Common myeloid progenitor, CD34-positive (primary cell): ENCODE measurements at places on chromosomes 7 and 10.

DNA sequence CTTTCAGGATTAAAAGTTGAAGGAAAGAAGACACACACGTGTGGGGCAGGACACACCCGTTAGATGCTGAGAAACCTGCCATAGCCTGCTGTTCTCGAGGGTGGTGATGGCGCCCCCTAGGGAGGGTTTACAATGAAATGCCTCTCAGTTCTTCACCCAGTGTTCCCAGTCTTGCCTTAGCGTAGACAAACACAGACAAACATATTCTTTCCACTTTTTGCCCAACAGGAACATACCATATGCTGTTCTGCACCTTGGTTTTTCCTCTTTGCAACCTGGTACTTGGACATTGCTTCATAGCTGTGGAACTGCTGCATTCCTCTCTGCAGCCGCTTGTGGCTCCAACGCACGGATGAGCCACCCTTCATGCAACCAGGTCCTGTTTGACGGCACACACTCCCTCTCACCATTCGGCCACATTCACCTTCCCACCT lies 23.3 kb upstream of the HSPA12A start:
- no peak for DNase-seq
- H3K4me1 ChIP-seq: no peaks in the 10 kb centered on the region
- no peak overlapping the region for H3K27ac ChIP-seq
- H3K36me3 ChIP-seq: no peaks in the 10 kb centered on the region
- H3K27me3 ChIP-seq: peaks cover 7% of the 10 kb centered on the region

- no peaks in the 10 kb centered on the region for H3K36me3 ChIP-seq
- DNase-seq: no peak
- no peaks in the 10 kb centered on the region for H3K4me1 ChIP-seq
- H3K4me3 ChIP-seq: no peak overlapping the region
- H3K27ac ChIP-seq: no peak overlapping the region
- no peaks in the 10 kb centered on the region for H3K27me3 ChIP-seq
Measured at GRCh38 chr10:5064656-5065055, 29.6 kb upstream of the AKR1C3 start.

- H3K27ac ChIP-seq: no peak overlapping the region
- H3K36me3 ChIP-seq: peaks cover 4% of the 10 kb centered on the region
- no peaks in the 10 kb centered on the region for H3K27me3 ChIP-seq
- H3K4me1 ChIP-seq: no peaks in the 10 kb centered on the region
- H3K4me3 ChIP-seq: no peak overlapping the region
Measured at GRCh38 chr7:98168181-98168903, 42.9 kb upstream of the BHLHA15 start.

GRCh38 chr7:108008240-108008639 lies 5.3 kb upstream of the LAMB1 start:
- no peaks in the 10 kb centered on the region for H3K4me1 ChIP-seq
- no peak for DNase-seq
- H3K27me3 ChIP-seq: peaks cover 52% of the 10 kb centered on the region
- no peak overlapping the region for H3K27ac ChIP-seq
- no peaks in the 10 kb centered on the region for H3K36me3 ChIP-seq

DNA sequence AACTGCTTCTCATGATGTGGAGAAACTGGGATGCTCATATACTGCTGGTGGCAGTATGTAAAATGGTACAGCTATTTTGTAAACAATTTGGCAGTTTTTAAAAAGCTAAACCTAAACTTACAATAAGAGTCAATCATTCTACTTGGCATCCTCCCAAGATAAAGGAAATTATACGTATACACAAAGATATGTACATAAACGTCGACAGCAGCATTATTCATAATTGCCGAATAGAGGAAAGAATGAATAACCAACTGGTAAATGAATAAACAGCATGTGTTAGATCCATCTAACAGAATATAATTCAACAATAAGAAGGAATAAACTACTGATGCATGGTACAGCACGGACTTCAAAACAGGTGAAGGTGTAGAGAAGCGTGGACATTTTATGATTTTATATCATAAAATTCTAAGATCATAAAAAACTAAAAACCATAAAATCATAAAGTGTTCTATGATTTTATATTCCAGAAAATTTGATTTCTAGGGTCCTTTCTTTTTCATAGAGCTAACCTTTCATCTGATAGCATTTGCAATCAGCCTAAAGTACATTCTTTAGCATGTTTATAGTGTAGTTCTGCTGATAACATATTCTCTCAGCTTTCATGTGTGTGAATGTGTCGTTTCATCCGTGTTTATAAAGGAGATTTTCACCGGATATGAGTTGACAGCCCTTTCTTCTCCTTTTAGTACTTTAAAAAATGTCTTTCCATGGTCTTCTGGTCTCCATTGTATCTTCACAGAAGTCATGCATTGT lies 261.5 kb downstream of the DIP2C start:
- peaks cover 4% of the 10 kb centered on the region for H3K27me3 ChIP-seq
- no peak overlapping the region for H3K4me3 ChIP-seq
- H3K27ac ChIP-seq: no peak overlapping the region
- no peaks in the 10 kb centered on the region for H3K36me3 ChIP-seq
- DNase-seq: no peak
- H3K4me1 ChIP-seq: no peaks in the 10 kb centered on the region

- peaks cover 30% of the 10 kb centered on the region for H3K36me3 ChIP-seq
- no peak overlapping the region for H3K4me3 ChIP-seq
- peaks cover 3% of the 10 kb centered on the region for H3K4me1 ChIP-seq
- H3K27me3 ChIP-seq: no peaks in the 10 kb centered on the region
- DNase-seq: no peak
Measured at GRCh38 chr10:100223879-100224278, 5.5 kb downstream of the CHUK start.

DNA sequence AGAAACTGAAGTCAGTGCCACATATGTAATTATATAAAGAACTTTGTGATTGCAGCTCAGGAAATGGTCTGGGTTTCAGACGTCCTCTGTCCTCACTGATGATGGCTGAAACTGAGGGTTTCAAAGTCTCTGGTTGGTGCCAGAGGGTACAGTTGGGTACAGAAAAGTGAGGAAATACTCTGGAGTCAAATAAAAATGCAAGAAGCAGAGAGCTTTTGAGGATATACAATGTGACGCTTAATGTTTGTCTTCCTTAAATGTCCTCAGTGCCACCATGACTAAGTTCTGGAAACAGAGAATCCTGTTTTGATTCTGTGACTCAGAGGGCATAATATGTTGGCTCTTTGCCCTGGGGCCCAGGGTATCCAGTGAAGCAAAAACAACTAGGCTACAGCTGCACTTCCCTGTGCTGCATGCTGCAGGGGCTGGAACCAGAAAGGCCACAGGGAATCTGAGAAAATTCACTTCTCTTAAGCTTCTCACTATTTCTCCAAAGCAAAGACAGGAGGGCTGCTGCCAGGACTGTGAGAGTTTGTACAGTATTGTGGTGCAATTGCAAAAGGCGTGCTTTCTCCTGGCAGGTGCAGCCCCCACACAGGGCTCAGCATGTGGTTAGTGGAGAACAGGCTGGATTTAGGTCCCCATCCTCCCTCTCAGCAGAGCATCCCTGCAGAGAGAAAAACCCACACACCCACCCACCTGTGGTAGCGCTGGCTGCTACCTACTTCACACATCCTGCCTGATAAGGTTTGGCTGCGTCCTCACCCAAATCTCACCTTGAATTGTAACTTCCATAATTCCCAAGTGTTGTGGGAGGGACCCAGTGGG lies 169.5 kb upstream of the SVIL start:
- no peaks in the 10 kb centered on the region for H3K36me3 ChIP-seq
- peak overlapping the region; percentile 26 for H3K27ac ChIP-seq
- no peaks in the 10 kb centered on the region for H3K27me3 ChIP-seq
- H3K4me1 ChIP-seq: peaks cover 6% of the 10 kb centered on the region
- peak; percentile 89 for DNase-seq

GRCh38 chr10:34131152-34131551 lies 683.9 kb downstream of the PARD3 start:
- no peaks in the 10 kb centered on the region for H3K4me1 ChIP-seq
- H3K27ac ChIP-seq: no peak overlapping the region
- DNase-seq: no peak
- H3K27me3 ChIP-seq: no peaks in the 10 kb centered on the region

GRCh38 chr10:44628921-44629320 lies 244.0 kb upstream of the CXCL12 start:
- H3K4me1 ChIP-seq: no peaks in the 10 kb centered on the region
- no peak for DNase-seq

DNA sequence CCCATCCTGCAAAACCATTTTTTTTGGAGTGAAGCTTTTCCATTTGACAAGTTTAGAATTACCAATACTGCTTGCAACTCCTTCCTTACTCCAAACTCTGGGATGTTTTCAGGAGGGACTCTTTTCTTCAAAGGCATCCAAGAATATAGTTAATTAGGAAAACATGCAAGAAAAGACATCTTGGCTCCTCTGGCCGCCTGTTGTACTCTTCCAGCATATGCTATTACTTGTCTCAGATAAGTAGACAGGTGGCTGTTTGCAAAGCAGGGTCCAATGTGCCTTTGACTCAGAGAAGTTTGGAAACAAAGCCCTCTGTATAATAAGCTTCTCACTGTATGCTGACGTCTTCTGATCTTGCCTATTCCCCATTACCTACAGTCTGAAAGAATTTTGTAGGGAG lies 746.5 kb downstream of the AUTS2 start:
- H3K4me3 ChIP-seq: no peak overlapping the region
- no peak for DNase-seq
- H3K36me3 ChIP-seq: no peaks in the 10 kb centered on the region
- H3K4me1 ChIP-seq: no peaks in the 10 kb centered on the region
- no peak overlapping the region for H3K27ac ChIP-seq
- no peaks in the 10 kb centered on the region for H3K27me3 ChIP-seq

- H3K4me3 ChIP-seq: no peak overlapping the region
- no peak overlapping the region for H3K27ac ChIP-seq
- H3K4me1 ChIP-seq: peaks cover 25% of the 10 kb centered on the region
- peak; percentile 57 for DNase-seq
- no peaks in the 10 kb centered on the region for H3K36me3 ChIP-seq
Measured at GRCh38 chr7:22443370-22444180, 56.4 kb downstream of the STEAP1B start.

DNA sequence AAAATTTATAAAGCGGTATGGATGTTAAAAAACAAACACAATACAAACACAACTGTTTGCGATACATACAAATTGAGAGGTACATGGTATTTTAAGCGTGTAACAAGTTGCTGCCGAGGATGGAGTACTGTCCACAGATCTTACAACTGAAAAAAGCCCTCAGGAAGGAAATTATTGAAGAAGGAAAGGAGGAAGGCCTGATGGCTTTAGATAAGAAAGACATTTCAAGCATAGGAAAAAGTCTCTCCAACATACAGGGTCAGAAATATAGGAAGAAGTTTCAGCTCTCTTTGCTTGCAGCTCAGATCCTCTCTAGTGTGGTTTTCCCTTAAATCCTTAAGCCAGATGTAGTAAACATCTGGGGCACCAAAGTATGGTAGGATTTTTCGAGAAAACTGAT lies 25.0 kb downstream of the RBM28 start:
- peaks cover 39% of the 10 kb centered on the region for H3K36me3 ChIP-seq
- peak overlapping the region; percentile 5 for H3K4me3 ChIP-seq
- peak overlapping the region; percentile 33 for H3K27ac ChIP-seq
- peaks cover 27% of the 10 kb centered on the region for H3K4me1 ChIP-seq

GRCh38 chr10:13634207-13634606 lies 47.4 kb downstream of the PRPF18 start:
- H3K36me3 ChIP-seq: peaks cover 14% of the 10 kb centered on the region
- H3K27ac ChIP-seq: no peak overlapping the region
- H3K4me3 ChIP-seq: no peak overlapping the region
- no peaks in the 10 kb centered on the region for H3K27me3 ChIP-seq
- DNase-seq: no peak

- no peak overlapping the region for H3K4me3 ChIP-seq
- no peaks in the 10 kb centered on the region for H3K27me3 ChIP-seq
- H3K36me3 ChIP-seq: no peaks in the 10 kb centered on the region
- DNase-seq: no peak
- H3K27ac ChIP-seq: no peak overlapping the region
- no peaks in the 10 kb centered on the region for H3K4me1 ChIP-seq
Measured at GRCh38 chr7:159078193-159078910, 66.3 kb downstream of the VIPR2 start.

DNA sequence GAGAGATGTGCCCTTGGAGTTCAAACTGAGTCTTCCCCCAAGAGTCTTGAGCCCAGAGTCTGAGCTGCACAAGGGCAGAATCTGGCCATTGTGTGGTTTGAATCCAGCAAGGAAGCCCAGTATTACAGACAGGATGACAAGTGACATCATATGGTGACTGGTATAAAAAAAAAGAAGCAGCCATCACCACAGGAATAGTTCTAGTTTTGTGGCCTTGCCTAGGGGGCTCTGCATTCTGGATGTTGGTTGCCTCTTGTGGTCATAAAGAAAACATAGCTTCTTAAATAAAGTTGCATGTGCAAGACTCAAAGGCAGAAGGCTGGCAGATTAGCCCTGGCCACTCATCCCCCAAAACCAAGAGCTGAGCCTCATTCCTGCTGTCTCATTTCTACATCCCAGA lies 16.8 kb upstream of the LRRC72 start:
- no peaks in the 10 kb centered on the region for H3K4me1 ChIP-seq
- H3K27me3 ChIP-seq: no peaks in the 10 kb centered on the region
- no peak overlapping the region for H3K4me3 ChIP-seq
- peak; percentile 51 for DNase-seq

DNA sequence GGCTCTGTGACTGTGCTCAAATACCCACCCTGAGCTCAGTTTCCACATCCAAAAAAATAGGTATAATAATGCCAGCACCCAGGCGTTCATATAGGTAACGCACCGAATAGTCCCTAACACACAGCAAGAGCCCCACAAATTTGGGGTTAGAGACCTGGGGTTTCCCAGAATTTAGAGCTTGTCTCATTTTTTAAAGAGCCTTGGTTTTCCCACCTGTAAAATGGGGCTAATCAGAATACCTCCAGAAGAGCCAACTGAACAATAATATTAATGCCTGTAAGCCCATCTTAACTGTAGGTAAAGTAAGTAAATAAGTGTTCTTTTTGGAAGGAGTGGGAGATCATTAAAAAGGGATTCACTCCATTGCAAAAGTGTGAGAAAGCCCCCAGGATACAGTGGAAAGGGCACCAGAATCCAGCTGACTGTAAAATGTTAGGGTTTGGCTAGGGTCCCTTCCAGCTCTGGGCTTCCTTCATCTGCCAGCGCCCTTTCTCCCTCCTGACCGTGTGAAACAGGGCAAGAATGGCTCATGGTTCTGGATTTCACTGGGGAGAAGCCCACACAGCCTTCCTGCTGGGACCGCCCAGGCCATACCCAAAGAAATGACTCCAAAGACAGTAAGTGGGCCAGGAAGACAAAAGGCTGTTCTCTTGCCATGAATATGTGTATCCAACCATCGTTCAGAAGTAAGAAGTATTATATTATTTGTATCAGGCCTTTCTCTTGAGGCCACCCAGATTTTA lies 2.1 kb downstream of the MTURN start:
- H3K27ac ChIP-seq: peak overlapping the region; percentile 94
- no peaks in the 10 kb centered on the region for H3K27me3 ChIP-seq
- H3K4me3 ChIP-seq: peak overlapping the region; percentile 97

- no peaks in the 10 kb centered on the region for H3K36me3 ChIP-seq
- H3K27me3 ChIP-seq: no peaks in the 10 kb centered on the region
- H3K4me3 ChIP-seq: no peak overlapping the region
- H3K27ac ChIP-seq: no peak overlapping the region
- DNase-seq: no peak
- H3K4me1 ChIP-seq: no peaks in the 10 kb centered on the region
Measured at GRCh38 chr7:32330602-32331001, 159.6 kb downstream of the LSM5 start.

- H3K27me3 ChIP-seq: no peaks in the 10 kb centered on the region
- no peaks in the 10 kb centered on the region for H3K36me3 ChIP-seq
- no peak overlapping the region for H3K4me3 ChIP-seq
- peaks cover 8% of the 10 kb centered on the region for H3K4me1 ChIP-seq
- DNase-seq: peak; percentile 26
- no peak overlapping the region for H3K27ac ChIP-seq
Measured at GRCh38 chr10:70931168-70931815, 42.9 kb upstream of the PCBD1 start.
